IPS-NIHi11 (cell line): ENCODE measurements at places on chromosomes 2 and 18.
A peak's percentile ranks its signal among the peaks of the same experiment; 100 is the strongest.

DNA sequence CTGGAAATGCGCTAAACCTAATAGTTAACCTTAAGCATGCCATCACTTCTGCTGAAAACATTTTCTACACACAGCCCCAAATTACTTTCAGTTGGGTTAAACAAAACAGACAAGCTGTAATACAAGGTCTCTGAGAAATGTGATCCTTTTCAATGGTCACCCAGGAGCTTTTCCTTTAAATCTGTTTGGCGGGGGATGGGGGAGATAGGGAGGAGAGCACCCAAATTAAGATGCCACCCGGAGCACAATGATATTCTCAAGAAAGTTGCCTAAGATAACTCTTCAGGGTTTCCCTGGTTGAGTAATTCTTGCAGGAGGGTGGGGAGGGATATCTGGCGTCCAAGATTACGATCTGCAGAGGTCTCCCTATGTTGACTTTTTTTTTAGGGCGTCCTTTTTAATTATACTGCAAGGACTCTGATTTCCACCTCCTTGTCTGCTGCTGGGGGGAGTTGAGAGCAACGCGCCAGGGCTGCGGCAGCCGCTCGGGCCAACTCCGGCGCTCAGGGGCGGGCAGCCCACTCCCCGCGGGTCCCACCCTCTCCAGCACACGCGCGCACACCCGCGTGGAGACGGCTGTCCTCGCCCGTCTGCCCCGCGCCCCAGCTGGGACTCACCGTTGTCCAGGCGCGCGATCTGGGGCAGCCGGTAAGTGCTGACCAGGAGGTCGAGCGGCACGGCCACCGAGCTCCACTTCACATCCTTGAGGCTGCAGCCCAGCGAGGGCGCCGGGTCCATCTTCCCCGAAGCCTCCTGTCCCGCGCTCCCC is 807 bp downstream of the GAREM1 start:
- no peak for DNase-seq

GRCh38 chr2:215624423-215624829 is 188.6 kb upstream of the FN1 start:
- no peak for DNase-seq

GRCh38 chr2:220857368-220857767 is 714.7 kb downstream of the EPHA4 start:
- no peak for DNase-seq

DNA sequence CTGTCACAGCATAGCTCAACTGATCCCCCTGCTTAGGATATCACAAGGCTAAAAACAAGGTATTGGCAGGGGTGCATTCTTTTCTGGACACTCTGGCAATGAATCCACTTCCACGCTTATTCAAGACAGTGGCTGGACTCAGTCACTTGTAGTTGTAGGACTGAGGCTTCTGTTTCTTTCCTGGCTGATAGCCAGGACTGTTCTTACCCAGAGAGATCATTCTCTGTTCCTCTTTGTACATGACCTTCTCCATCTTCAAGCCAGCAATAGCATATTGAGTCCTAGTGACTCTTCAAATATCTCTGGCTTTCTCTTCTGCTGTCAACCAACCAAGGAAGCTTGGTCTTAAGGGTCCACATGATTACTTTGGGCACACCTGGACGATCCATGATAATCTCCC is 241.3 kb downstream of the RBM43 start:
- no peak for DNase-seq

- peak; percentile 17 for DNase-seq
These were observed 649.8 kb downstream of the ARHGAP15 start for GRCh38 chr2:143779021-143779420.

- no peak for DNase-seq
These were observed 188.3 kb downstream of the MIB1 start for GRCh38 chr18:21928925-21929324.

DNA sequence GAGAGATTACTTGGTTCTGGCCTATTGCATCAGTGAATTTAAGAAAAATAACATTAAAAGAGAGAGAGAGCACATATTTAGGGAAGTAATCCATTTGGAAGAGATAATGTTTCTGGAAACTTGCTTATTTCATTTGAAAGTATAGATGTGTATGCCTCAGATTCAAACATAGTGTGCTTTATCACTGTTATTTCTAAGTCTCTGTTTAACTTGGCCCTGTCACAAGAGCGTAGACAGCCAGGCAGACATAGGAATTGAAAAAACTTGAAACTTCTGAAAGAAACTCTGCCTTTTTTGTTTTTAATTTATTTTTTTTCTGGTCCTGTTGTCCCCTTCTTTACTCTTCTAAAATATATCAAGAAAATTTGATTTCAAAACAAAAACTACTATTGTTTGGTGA is 849.1 kb downstream of the CNTNAP5 start:
- no peak for DNase-seq

- DNase-seq: peak; percentile 62
These were observed at the start of gene RNF152 for GRCh38 chr18:61892683-61893308. Gene RNF152, minus strand, starts transcription at chr18:61893007. Its CDS starts 76,544 bp downstream, at chr18:61816463.

GRCh38 chr2:164877169-164877568 is 35.5 kb upstream of the COBLL1 start:
- no peak for DNase-seq

GRCh38 chr18:38413193-38413592 is 847.6 kb upstream of the CELF4 start:
- no peak for DNase-seq

DNA sequence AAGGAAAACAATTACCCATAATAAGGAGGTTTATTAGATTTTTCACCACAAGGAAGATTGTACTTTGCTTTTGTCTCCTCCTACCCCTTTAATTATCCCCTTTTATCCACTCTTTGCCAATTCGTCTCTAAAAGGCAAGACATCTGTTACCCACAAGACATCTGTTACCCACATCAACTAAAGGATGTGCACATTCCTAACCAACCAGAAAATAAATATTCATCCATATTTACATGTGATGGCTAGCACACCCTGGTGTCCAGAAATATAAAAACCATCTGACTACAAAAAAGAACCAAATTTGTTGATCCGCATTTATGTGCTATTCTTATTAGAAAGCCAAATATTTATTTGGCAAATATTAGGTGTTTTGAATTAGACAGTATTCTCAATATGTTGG is 35.7 kb downstream of the ACVR1C start:
- no peak for DNase-seq

DNA sequence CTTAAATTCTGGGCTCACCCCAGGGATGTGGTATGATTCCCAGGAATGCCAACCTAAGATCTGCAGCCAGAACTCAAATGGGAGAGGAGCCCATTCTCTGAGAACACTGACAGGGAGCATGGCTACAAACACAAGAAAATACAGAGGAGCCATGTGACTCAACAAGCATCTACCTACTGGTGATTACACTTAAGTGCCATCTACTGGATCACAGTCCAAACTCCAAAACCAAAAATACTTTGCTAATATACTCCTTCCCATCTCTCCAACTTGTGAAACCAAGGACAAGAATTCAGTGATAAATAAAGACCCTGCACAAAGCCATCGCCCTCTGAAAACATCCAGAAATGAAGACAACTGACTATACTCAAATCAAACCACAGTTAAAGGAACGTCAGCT is 116.9 kb downstream of the NR4A2 start:
- no peak for DNase-seq

DNA sequence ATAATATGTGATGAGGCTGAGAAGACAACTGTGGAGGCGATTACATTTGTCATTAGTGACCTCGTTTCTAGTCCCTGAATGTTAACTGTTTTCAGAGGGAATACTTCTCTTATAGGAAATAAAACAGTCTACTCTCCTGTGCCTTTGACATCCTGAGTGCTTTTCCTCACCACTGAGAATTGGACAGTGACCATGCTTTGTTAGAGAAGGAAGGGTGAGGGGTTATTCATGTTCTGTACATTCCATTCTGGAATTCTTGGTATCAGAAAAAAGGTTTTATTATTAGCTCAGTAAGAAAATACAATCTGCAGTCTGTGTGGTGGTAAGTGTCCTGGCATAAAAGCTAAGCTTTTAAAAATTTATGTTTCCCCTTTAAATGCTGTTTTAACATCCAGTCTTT is 58.8 kb downstream of the PARD3B start:
- DNase-seq: no peak

GRCh38 chr2:239717706-239718105 is 307.4 kb downstream of the NDUFA10 start:
- no peak for DNase-seq

GRCh38 chr18:76414936-76415621 is 80.0 kb downstream of the ZNF516 start:
- no peak for DNase-seq

DNA sequence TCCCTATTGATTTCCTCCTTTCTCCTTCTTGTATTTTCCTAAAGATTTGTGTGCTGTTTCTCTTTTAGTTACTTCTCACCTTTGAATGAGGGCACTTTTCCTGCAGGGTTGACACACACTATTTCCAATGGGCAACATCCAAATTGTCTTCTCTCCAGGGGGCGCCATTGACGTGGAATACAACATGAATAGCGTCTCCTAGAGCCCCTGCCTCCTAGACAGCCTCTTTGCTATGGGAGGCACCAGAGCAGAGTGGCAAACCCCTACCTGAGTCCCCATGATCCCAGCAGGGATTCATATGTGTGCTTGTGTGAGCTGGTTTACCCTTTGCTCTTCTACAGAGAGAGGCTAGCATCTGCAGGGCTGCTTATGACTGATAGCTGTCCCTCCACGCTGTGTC is 61.3 kb upstream of the ITSN2 start:
- DNase-seq: peak; percentile 69

GRCh38 chr18:73452866-73453265 is 585.1 kb upstream of the NETO1 start:
- DNase-seq: no peak

DNA sequence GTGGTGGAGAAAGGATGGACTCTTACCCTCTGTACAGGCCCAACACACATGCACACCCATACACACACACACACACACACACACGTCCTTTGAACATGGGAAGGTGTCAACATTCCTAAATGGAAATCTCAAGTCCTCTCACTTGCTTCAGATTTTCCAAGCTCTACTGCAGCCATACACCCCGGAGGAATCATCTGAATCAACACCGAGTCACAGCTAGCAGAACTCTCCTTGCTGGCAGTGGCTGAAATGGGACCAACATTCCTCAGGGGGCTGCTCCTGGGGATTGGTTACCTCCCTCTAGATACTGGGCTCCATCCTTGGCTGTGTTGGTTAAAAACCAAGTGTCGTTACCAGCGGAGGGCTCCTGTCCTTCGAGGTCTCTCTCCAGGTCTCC is 112.7 kb downstream of the BCL11A start:
- DNase-seq: no peak

- no peak for DNase-seq
These were observed 125.8 kb upstream of the EFEMP1 start for GRCh38 chr2:56049233-56049845.

GRCh38 chr2:200054681-200055468 is 99.5 kb downstream of the MAIP1 start:
- DNase-seq: peak; percentile 67

GRCh38 chr2:37919631-37920032 is 5.5 kb upstream of the RMDN2 start:
- DNase-seq: no peak

DNA sequence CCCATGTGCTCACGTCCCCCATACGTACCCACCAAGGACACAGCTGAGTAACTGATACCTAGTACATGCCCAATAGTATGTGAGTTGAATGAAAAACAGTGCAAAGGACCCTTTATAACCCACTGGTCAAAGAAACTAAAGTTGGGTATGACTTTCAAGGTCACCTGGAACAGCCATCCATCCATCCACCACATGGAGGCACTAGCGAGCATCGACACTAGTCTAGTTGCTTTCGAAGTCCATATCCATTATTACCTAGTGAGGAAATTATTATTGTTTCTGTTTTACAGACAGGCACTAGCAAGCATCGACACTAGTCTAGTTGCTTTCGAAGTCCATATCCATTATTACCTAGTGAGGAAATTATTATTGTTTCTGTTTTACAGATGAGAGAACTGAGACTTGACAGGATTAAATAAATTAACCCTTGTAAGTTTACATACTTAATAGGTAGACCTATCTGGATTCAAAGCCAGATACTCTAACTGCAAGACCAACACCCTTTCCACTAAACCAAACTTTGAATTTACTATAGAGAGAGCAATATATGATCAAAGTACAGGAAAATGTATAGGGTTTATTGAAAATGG is 233.7 kb downstream of the METTL4 start:
- peak; percentile 53 for DNase-seq

DNA sequence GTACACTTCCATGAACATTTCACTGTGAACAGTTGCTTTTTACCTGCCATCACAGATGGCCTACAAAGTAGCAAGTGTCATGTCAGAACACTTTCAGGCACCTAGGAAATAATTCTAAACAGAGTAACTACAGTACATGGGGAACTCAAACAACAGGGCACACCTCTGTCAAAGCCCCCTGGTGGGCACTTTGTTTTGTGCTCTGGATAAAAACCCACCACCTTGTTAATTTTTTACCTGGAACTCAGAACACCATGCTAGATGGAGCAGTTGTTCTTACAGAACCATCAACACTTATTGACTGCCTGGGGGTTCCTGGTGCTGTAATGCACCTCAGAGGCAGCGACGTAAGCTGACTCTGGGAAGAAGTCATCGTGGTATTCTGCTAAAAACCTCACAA is 2.3 kb downstream of the MSL3B start:
- DNase-seq: peak; percentile 32

DNA sequence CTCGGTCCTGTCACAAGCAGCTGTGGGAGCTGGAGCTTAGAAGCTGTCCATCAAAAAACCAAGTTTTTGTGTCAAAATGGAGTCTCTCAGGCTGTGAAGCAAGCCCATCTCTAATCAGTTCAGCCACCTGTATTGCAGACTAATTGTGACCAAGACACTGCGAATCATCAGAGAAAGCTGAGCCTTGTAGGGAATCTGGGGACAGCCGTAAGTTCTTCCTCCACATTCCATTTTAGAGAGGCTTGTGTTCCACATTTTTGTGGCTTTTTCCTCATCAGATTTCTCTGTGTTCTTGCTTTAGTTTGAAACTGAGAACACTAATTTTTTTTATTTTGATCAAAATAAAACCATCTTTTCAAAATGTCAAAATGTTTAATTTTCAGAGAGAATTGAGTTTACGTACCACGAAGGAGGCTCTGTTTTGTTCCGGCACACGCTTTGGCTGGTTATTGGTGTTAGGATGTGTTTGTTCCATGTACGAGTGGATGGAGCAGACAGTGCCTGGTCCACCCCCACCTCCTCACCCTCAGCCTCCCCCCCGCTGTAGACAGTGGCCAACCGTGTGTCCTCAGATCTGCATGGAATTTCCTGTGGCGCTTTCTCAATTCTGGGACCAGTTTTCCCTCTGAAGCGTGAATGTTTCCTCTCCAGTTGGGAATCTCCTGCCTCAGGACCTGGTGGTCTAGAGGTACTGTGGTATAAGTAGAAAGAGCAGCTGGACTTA is 140.8 kb downstream of the AGAP1 start:
- DNase-seq: no peak

DNA sequence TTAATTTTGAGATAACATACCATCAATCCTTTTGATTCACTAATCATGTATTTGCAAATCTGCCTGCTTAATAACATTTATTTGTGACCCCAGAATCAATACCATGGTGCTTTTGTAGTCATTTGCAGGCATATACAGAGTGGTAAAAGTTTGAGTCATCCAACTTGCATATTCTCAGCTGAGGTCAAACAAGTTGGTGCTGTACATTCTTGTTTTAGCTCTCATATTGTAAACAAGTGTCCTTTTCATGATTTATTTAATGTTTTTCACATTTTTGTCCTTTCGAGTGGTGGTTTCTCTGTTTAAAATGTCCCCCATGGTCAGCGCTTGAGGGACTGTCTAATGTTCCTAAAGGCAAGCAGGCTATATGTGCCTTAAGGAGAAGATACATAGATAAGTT is 17.5 kb downstream of the RAB27B start:
- DNase-seq: no peak
